ENCODE measurements at places on chromosomes 11 and 22.

DNA sequence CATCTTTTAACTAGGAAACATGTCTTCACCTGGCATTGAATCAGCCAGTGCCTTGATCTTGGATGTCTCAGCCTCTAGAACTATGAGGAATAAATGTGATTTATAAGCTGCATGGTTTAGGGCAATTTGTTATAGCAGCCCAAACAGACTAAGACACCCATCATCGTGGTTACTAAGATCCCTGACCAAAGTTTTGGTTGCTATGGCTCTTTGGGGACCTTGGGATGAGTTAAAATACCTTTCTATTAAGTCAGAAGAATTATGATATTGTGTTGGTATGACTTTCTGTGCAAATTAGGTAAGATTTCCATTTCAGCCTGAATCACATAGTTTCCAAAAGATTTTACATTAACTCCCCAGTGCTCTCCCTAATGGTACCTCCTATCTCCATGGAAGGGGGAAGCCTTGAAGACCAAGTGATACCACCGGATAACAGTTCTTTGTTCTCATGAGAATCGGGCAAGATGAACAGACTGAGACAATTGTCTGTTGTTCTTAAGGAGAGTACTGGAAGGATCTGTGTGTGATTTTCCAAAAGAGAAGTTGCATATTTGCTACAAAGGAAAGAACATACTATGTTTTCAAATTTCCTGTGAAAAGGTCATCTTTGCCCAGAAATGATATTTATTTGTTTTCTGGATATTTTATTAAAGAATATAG is 60.4 kb upstream of the UBASH3B start:
- DNase-seq = no peak

GRCh38 chr11:69700278-69701140 is 3.3 kb downstream of the FGF19 start:
- DNase-seq = no peak

- DNase-seq = no peak
Measured at GRCh38 chr11:69439651-69440464, 41.6 kb upstream of the LINC01488 start.

- no peak for DNase-seq
Measured at GRCh38 chr11:34706709-34707461, 86.0 kb downstream of the EHF start.

DNA sequence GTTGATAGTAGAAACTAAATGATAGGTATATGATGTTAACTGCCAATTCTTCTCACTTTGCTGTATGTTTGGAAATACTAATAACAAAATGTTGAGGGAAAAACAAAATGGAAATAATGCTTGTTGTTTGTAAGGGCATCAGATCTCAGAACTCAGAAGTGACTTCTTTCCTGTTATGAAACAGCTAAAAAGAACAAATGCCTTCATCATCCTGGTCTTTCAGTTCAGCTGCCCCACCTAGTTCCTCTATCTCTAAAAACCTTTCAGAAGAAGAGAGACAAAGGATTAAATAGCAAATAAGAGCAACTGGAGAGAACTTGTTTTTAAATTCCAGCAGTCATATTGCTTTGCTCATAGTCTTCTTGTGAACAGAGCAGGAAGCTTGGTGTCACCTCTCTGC is 345.3 kb upstream of the NCAM1 start:
- DNase-seq = no peak

- no peak for DNase-seq
Measured at GRCh38 chr22:49585461-49586243, 242.0 kb downstream of the BRD1 start.

- DNase-seq = no peak
Measured at GRCh38 chr11:81970886-81971285, 762.8 kb downstream of the FAM181B start.

DNA sequence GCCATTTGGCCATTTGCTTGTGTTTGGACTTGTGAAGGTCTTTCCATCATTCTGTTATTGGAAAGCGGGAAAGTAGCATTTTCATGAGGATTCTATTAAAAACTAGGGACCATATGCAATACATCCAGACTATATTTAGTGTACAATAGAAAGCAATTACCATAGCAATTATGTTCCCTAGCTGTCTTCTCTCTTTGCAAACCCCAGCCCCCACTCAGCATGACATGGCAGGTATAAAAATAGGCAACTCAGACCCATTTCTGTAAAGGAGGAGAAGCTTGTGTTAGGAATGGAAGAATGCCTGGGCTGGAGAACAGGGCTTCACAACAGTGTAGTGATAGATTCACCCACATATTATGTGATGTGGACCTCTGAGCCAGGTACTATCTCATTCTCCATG is 12.4 kb downstream of the OR51B6 start:
- DNase-seq = no peak

DNA sequence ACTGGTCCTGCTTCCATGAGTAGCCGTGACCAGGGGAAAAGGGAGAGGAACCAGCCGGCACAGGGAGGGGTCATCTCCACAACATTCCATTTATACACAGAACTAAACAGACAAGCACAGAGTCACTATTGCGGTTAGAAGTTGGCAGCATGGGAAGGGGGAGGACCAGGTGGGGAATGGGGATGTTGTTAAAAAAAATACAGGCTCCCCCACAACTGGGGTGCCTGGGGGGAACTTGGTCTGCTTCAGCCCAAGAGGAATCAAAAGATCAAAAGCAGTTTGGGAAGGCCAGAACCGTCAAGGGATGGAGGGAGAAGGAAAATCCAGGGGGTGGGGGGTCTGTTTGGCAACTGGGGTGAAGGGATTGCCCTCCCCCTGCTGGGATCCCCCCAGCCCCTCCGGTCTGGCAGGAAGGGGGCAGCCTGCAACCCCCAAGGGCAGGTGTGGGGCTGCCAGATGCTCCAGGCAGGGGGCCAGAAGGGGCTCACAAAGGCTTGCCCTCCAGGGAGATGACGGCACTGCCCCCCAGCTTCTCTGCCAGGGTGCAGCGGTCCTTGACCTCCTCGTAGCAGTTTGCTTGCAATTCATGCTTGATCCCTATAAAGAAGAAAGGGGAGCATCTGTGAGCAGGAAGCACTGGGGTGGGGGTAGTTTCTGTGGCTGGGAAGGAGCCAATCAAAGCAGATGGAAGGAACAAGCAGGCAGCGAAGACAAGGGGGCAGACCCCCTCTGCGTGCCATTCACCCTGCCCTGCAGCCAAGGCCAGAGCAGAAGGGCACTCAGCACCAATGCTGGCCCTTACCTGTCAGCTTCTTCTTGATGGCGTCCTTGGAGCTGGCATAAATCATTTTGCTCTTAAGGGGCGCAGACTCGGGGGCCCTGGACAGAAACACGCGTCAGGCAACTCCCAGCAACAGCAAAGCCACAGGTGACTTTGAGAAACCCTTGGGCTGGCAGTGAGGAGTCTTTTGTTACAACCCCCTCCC is 2.8 kb downstream of the CFL1 start:
- no peak for DNase-seq

DNA sequence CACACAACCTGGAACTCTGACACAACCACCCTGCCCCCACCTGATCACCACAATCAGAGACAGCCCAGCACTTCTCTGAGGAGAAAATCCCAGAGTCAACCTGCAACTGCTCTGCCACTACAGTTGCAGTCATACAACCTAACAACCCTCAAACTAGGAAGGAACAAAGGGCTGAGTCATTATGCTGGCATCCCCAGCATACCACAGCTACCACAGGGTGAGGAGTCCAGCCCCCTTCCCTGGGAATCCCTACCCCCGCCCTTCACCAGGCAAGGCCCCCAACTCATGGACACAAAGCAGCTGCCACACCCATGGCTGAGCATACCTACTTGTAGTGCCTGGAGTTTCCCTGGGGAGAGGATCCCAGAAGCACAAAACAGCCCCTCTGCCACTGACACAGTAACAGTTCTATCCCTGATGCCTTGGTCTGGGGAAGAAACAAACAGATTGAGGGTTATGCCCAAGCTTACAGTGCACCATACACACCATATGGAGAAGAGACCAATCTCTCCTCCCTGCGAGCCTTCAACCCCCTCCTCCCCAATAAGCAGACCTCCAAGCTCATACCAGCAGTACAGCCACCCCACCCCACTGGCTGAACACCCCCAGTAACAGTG is 68.5 kb upstream of the C11orf58 start:
- no peak for DNase-seq

GRCh38 chr11:83255366-83255765 is 30.8 kb downstream of the CCDC90B start:
- DNase-seq = no peak

DNA sequence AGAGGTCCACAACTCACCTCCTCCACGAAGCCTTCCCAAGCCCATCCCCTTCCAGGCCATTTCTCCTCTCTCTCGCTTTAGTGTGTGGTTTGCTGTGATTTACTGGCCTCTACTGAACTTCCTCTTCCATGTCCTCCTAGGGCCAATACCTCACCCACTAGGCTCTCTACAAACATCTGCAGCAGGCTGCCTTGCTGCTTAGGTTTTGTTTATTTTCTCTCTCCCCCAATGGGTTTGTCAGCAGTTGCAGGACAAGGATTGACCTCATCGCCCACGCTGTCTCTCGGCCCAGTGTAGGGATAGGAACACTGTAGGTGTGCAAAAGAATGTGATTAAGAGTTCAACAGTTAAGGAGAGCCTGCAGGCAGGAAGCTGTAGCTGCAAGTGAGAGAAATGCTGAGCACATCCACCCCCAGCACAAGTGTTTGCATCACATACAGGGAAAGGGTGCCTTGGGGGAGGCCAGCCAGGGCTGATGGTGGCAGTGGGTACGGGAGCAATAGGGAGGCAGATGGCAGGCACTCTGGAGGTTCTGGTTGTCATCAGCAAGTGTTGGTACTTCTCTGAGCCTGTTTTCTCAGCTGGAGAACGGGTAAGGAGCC is 1.4 kb downstream of the PC start:
- no peak for DNase-seq

GRCh38 chr11:74157169-74157568 is 13.6 kb downstream of the C2CD3 start:
- DNase-seq = no peak

- no peak for DNase-seq
Measured at GRCh38 chr11:18264035-18264434, 2.0 kb upstream of the SAA1 start.

DNA sequence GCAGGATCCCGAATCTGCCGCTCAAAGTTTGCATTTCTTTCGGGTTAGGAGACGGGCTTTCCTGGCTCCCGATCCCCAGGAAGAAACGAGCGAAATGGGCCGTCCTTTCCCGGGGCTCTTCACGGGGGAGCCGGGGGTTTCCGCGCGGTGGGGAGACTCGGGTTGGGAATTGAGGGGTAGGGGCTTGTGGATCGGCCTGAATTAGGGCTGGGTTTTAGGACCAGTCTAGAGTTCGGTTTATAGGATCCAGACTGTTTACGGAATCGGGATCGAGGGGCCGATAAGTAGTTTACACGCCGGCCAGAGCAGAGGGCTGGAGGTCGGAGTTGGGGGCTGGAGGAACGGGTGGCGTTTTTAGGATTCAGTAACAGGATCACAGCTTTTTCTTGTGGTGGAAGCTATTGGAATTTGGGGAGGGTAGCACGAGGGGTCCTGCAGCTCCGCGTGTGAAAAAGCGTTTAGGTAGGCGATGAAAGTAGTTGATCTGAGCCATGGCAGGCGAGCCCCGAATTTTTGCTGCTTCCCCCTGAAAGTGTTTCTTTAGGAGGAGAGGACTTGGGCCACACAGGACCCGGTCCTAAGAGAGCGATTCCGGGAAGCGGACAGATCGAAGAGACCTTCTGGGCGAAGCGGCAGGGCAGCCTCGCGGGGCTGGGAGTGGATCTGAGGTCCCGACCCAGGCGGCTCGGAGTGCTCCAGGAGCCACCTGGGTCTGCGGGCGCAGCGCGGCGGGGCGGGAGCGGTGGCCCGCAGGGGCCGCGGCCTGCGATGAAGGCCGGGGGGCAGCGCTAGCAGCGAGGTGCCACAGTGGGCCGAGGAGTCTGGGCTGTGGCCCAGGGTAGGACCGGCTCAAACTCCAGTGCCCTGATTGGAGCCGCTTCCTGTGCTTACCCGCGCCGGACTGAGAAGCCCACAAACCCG is 1.6 kb downstream of the PKNOX2 start:
- DNase-seq = no peak

DNA sequence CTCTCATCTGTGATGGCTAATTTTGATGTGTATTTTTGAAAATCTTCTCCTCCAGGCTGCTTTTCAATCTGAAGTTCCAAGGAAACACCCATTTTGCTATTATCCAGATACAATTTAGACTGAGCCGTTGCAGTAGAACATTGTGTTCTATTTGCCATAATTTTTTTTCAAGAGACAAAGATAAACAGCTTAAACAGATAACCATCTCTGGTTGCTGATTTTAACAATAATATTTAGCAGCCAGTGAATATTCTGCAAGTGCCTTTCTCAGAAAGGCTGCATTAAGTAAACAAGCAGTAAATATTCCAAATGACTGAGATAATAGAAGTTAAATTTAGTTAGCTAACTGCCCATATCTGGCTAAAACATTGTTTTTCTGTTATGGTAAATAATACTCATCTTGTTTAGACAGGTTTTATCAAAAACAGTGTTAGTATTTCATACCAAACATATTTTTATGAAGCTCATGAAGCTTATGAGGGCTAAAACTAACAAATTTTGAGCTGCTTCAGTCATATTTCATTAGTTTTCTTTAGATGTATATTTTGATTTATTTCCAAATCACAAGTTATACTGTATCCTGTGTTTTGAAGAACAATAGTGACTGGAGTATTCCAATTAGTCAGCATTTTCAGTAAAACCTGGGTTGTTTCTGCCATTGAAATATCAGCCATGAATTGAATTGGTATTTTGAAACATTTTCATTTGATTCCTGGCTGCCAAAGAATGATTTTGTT is 206.7 kb downstream of the SBF2 start:
- DNase-seq = no peak

DNA sequence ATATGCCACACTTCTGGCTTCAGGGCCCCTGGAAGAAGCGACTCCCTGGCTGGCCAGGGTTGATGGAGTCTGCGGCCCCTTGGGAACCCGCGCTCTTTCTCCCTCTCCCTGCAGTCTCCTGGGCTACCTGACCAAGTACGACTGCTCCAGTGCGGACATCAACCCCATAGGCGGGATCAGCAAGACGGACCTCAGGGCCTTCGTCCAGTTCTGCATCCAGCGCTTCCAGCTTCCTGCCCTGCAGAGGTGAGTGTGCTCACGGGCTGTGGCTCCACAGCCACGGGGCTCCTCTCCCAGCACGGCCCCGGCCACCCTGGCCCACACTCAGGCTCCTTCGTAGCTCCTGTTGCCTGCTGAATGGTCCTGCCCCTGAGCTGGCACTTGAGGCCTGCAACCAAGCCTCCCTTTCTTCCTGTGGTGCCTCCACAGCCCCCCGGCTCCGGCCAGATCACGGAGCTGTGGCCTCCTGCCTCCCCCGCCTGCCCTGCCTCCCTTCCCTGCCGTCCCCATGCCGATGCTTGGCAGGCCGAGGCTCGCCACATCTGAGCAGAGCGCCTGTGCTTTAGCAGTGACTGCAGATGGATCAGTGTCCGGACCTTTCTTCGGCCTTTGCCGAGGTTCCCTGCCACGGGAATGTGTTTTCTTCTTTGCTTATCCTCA is 36.2 kb upstream of the KRTAP5-7 start:
- DNase-seq = no peak

GRCh38 chr11:124740277-124740882 is 638 bp downstream of the NRGN start:
- DNase-seq = no peak

GRCh38 chr11:77155082-77155475 is 27.0 kb downstream of the MYO7A start:
- DNase-seq = no peak

All from NCI-H2081 treated with DMSO at 0.1 percent for 48 hours (cell line).